ENCODE measurements at places on chromosomes 12 and 14. TPM values are rescaled to one million over a fixed set of nuclear protein-coding genes. Genes with fewer than 3 reads are reported as not detected.

TROAP gene
- total RNA-seq: 45.5 TPM

ADCY4 gene
- not detected for total RNA-seq

GALNT8 gene
- 3.0 TPM for total RNA-seq

AKT1 gene
- 125 TPM for total RNA-seq

BCL11B gene
- 2.9 TPM for total RNA-seq

METTL1 gene
- total RNA-seq: 21.0 TPM

PTHLH gene
- 75.0 TPM for total RNA-seq

RDH5 gene
- 4.5 TPM for total RNA-seq

FSCB gene
- not detected for total RNA-seq

INHBE gene
- 1.6 TPM for total RNA-seq

LRRC9 gene
- not detected for total RNA-seq

All from Daoy (cell line).